Stimulated activated CD4-positive, alpha-beta T cell treated with anti-CD3 and anti-CD28 coated beads, Interleukin-15, amount 100 ng/mL, for 48 hours (primary cell): ENCODE measurements at places on chromosomes 4 and X.

DNA sequence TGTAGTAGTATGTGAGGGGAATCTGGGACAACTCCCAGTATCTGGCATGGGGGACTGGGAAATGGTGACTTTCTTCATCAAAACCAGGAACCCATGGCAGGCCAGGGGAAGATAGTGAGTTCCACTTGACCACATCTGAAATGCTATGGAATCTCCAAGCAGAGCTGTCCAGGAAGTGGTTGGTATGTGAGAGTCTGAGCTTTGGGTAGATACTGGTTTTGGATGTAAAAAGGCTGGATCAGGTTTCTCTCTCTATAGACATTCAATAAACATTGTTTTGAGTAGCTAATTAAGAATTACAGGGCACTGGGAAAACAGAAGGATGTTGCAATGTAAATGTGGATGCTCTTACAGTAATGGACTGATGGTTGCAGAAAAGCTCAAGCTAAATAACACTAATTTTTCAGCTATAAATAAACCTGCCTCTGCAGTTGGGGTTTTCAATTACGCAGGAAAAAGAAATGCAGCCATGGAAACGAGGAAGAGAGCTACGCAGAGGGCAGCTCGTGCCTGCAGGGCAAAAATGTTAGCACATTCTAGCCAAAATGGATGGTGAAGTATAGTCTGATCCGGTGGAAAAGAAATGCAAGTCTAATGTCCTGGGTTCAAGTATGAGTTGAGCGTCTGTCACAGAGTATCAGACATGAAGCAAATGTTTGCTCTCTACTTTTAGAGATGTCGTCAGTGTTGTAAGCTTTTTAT is 13.4 kb upstream of the CHRNA9 start:
- no peak for DNase-seq

DNA sequence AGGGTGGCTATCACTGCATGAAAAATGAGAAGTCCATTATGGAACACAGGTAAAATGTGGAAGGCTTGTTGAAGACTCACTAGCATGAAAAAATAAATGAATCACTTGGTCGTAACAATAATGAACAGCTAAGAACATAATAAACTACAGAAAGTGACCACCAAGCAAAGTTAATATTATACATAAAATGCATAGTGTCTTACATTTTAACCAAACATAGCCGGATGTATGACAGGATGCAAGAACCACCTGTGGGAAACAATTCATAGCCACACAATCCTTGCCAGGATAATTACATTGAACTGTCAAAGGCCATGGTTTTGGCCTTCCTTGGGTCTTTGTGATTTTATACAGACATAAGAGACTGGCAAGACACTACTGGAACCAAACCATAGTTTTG is 81.9 kb upstream of the ATXN3L start:
- DNase-seq = no peak

DNA sequence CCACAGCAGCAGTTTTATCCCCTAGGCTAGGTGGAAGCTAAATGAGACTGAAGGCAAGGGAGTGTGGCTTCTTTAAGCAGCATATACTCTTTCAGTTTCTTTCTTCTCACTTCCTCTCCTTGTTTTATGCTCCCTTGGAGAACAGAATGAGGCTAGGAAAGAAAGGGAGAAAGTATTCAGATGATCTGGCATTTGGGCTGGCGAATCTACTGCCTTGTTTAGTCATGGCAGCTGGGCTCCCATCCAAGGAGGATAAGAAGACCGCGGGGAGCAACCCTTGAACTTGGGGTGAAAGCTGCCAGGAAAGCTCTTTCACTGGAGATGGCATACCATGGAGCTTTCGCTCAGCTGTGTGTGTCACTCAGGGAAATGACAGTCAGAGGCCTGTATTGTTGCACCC is 72.1 kb downstream of the ARHGEF38 start:
- DNase-seq = no peak

GRCh38 chr4:48403358-48403757 is 62.0 kb downstream of the SLAIN2 start:
- no peak for DNase-seq

DNA sequence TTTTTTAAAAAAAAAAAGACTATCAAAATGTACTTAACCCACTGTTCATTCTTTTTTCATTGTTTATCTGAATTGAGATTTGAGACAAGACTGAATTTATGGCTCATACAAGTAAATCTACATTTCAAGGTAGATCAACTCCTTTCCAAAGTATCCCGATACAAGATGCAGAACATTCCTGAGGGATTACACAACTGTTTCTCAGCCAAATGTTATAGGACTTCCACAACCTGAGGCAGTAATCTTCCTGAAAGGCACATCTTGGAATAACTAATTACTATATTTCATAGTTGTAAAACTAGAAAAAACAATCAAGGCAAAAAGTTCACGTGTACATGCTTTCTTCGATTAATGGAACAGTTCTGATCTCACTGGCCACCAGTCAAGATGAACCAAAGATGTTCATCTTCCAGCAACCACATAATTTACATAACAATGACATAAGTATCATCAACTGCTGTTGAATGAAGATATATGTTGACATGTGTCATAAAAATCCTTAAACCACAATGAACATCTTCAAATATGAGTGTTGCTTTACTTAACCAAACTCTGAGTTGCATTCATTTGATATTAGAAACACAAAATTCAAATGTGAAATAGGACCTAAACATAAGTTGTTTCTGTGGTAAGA is 225.2 kb upstream of the DKK2 start:
- DNase-seq = no peak

DNA sequence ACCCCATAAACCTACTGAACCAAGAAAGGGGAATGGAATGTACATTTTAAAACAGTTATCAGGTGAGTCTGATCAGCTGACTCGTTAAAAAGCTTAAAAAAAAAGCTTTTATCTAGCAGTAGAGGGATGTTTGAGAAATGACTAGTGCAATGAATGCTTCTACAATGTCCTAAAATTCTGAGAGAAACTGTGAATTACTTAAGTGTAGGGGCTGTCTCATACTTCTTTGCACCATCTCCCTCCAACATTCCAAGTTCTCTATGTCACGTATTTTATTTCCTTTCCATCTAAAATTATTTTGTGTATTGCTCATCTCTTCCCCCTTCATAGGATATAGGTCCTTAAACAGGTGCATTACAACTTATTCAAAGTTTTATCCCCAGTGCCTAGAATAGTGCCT is 11.9 kb upstream of the AREG start:
- DNase-seq = no peak

- DNase-seq = no peak
Measured at GRCh38 chr4:78345237-78345636, 206.3 kb upstream of the ANXA3 start.

DNA sequence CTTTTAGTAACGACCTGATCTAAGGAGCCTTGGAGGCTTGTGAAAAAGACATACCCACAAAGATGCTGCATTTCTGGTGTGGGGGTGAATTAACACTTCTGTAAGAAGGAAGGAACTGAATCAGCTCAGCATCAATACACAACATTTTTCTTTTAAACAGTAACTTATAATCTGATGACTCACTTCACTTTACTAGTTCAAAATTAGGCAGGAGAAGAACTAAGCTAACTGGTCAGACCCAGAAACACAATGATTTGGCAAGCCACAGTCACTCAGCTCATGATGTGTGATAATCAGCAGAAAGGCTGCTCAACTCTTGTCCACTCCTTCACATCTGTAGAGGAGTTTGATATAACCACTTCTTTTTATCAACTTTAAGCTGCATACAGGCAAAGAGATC is 4.6 kb downstream of the MMAA start:
- DNase-seq = no peak

DNA sequence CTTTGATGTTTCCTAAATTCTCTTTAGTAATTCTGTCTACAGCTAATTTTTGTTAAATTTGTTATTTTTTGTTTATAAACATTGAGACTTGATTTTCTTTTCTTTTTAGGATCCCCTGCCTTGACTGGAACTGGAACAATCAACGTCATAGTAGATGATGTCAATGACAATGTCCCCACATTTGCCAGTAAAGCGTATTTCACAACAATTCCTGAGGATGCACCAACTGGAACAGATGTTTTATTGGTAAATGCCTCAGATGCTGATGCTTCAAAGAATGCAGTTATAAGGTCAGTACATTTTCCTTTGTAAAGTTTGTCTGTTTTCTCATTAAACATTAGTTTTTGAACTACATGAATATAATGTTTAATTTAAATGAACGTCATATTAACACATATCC is 119.4 kb downstream of the FAT4 start:
- no peak for DNase-seq

- no peak for DNase-seq
Measured at GRCh38 chr4:153166716-153167501, 37.3 kb upstream of the TRIM2 start.

DNA sequence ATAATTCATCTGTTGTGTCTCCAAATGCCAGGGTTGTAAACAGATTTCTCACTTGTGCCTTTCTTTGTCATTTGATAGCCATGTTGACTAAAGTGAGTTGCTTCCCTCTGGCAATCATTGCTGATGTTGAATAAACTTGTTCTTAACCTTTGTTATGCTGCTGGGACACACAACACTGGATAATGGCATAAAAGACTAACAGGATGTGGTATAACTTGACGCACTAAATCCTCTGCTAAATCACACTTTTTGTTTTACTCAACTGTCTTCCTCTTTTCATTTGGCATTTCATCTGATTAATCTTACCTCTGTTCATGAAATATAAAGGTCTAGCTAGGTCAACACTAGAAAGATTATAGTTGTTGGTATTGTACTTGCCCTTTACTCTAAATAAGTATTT is 17.6 kb upstream of the CXCL5 start:
- no peak for DNase-seq

GRCh38 chrX:6983207-6983955 is 164.1 kb upstream of the STS start:
- no peak for DNase-seq

DNA sequence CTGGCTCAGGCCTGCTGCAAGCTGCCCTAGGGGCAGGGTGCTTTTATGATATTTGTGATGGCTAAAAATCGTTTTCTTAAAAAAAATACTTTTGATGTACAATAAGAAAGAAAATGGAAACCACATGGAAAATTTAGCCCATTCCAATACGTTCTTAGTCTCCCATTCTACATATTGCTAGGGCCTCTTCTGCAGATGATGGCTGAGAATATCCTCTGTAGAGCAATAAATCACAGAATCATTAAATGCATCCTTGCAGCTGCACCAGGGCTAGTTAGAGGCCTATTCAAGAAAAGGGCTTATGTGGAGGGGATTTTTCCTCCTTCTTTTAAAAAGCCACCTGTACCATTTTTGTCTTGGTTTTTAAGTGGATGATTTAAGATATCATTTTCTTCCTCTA is 97.6 kb upstream of the C1GALT1C1 start:
- DNase-seq = no peak

DNA sequence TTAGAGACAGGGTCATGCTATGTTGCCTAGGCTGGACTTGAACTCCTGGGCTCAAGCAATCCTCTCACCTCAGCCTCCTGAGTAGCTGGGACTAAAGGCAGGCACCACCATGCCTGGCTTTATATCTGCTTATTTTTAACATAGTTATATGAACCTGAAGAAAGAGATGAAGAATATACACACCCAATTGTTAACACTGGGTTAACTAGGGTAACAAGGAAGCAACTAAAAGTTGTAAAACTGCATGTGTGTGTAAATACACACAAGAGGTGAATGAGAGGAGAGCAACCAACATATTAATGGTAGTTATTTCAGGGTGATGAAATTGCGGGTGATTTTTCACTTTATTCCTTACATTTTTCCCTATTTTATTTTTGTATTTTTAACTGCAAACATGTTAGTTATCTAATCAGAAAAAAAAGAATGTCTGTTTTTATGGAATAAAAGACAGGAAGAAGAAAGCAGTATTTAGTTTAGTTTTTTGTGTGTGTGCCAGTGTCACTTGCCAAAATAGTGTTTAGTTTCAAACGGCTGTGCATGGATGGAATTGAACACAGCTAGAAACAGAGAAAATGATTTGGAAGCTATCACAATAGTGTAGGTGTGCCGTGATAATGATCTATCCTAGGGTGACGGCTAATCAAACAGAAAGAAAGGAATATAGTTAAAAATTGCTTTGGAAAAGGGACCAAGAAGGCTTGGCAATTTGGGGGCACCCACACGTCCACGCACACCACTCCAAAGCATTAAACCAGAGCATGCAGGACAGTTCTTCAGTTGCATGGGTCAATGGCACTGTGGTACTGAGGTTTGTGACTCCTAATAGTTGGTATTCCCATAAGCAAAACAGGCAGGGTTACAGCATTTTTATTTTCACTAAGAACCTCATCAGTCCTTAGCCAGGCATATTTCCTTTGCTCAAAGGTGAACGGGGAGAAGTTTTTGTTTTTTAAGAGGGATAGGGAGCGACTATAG is 89.1 kb upstream of the KLHL13 start:
- DNase-seq = no peak

GRCh38 chr4:103076747-103077347 is at the start of gene SLC9B2:
Gene SLC9B2, minus strand, starts transcription at chr4:103076761. Its CDS starts 9,211 bp downstream, at chr4:103067550.
- DNase-seq = no peak

DNA sequence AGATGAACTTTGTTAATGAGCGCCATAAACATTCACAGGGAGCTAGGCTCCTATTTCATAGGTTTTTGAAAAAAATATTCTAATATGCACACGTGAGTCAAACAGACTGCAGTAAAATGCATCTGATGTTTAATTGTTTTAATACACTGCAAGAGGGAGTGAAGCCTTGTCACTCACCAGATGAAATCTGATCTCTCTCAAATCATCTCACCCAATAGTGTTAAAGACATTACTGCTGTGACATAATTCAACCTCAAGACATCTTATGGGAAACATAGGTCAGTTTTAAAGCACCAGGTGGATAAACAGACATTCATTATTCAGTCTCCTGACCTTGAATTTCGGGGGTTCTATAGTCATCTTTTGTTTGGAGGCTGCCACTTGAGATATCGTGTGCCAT is 148.3 kb downstream of the MAML3 start:
- no peak for DNase-seq

DNA sequence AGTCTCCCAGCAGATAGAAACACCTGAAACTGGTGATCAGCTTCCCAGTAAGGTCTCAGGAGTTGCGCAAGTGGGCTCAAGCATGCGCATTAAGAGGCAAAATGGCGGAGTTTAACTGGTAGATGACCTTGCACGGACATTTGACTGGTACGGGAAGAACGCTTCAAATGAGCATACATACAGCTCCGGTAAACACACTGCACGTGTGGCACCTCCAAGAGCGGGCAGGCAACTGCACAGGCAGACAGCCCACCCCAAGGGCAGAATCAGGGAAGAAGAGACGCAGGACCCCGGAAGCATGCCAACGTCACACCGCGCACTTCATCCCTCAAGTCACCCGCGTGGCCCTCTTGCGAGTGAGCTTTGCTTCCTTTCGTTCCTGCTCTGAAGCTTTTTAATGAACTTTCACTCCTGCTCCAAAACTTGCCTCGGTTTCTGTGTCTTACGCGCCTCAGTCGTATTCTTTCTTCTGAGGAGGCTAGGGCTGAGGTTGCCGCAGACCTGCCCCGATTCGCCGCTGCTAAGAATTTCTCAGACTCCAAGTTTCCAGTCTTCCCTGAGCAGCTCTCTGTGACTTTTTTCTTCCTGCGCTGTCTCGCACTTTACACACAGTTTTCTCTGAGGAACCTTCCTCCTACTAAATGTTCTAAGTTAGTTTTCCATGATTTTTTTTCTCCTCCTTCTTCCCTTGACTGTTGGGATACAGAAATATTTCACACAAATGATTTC is 180.7 kb upstream of the ZFP42 start:
- no peak for DNase-seq
